IMR-90 (cell line): ENCODE measurements at places on chromosomes 4 and X. TPM values are rescaled to one million over a fixed set of nuclear protein-coding genes. Genes with fewer than 3 reads are reported as not detected.

GRCh38 chr4:17667253-17667652 is 52.8 kb downstream of the MED28 start:
- H3K27ac ChIP-seq: no peak overlapping the region
- no peak for DNase-seq
- H3K27me3 ChIP-seq: peaks cover 2% of the 10 kb centered on the region; the same call in 1 of the 2 replicates
- no peak overlapping the region for H3K4me3 ChIP-seq
- H3K4me1 ChIP-seq: no peaks in the 10 kb centered on the region

DNA sequence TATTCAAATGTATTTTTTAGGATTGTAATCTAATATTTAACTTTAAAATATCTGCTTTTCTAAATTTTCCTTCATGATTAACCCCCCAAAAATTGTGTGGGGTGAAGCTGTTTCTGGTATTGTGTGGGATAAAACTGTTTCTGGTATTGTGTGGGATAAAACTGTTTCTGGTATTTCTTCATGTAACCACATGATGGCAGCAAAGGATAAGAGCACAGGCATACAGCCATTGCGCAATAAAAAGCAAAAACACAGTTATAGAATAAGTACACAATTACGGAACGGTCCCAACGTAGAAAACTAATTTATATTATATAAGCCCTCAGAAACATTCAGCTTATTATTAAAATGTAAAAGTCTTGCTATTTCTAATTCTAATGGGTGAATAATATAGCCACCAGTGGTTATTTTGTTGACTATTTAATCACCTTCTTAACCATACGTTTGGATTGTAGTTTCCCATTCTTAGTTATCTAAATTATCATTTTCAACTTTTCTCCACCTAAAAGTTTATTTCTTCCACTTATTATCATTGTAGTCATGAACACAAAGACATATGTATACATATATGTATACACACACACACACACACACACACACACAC is 333.9 kb upstream of the FSTL5 start:
- no peak overlapping the region for H3K4me3 ChIP-seq
- H3K4me1 ChIP-seq: no peaks in the 10 kb centered on the region
- no peaks in the 10 kb centered on the region for H3K36me3 ChIP-seq
- no peaks in the 10 kb centered on the region for H3K27me3 ChIP-seq
- peak; percentile 42 for DNase-seq

- H3K27me3 ChIP-seq: peaks cover 4% of the 10 kb centered on the region
- no peak overlapping the region for H3K27ac ChIP-seq
- H3K36me3 ChIP-seq: no peaks in the 10 kb centered on the region
- H3K4me3 ChIP-seq: no peak overlapping the region
- DNase-seq: no peak
- peaks cover 3% of the 10 kb centered on the region; the same call in 1 of the 2 replicates for H3K4me1 ChIP-seq
Observed at GRCh38 chrX:17476411-17476810, 101.4 kb downstream of the NHS start.

DNA sequence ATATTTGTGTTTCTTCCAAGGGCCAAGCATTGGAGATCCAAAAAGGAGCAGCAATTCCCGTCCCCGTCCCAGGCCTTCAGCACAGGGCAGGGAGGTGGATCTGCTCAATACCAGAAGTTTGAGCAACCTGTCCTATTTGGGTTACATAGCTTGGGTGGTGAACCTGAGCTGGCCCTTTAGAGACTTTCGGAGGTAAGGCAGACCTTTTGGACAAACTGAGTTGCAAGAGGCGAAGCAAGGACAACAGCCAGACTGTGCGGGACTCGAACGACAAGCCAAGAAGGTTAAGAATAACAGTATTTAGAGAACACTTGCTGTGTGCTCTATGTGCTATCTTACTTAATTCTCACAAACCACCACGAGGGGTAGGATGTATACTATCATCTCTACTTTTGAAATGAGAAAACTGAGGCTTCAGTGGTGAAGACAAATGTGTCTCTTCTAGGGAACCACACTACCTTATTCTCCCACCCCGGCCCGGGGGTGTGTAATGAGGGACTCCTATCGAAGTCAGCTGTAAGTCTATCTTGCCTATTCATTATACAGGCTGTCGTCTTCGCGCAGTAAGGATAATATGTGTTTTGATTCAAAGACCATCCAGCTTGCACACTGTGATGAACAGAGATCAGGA is 1.3 kb downstream of the NOP14 start:
- H3K27me3 ChIP-seq: no peaks in the 10 kb centered on the region
- DNase-seq: no peak
- no peak overlapping the region for H3K27ac ChIP-seq
- H3K4me1 ChIP-seq: peaks cover 15% of the 10 kb centered on the region

Gene SH2D1A
- not detected in 2 replicates for total RNA-seq
